Activated T-helper 1 cell treated with anti-CD3 and anti-CD28 coated beads, Interleukin-2, amount 50 U/mL, for 16 hours (primary cell): ENCODE measurements at places on chromosomes 4 and X.

DNA sequence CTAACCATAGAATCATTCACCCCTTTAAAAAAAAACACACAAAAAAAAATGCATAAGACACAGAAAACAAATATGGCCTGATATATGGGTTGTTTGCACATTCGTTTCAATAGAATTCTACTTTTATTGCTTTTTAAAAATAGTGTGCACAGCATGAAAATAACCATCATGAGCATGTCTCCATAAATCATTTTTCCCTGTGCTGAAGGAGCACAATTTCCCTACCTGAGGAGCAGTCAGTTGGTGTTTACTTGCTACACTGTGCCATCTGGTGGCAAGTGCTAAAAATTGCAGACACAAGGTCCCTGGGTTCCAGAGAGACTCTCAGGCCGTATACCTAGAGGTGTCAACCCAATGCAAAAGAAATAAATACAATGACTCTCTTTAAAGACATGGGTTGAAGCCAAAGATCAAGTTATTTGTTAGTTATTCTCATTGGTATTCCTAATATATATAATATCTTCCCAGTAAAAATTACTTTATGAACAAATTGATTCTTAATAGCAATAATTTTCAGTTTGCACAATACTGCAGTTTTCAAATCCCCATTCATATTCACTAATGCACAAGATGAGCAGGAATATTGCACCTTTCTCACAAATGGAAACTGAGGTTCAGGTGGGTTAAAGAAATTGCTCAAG lies 551.4 kb downstream of the IQCM start:
- no peak for DNase-seq

DNA sequence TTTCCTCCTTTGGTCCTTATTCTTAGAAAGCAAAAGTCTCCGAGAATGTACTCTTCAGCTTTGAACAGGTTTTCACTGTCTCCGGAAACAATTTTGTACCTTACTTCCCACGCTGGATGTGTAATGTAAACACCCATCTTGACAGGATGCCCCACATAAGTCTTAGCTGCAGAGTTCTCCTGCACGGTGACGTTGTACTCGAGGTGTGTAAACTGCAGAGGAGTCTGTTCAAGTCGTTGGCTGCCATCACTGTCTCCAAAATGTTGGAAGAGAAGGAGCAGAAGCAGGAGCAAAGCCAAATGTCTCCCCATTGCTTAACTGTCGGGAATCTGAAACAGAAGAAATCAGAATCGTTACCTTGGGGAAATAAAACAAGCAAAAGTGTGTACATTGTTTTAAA lies 14.1 kb downstream of the FAT1 start:
- DNase-seq, result no peak

DNA sequence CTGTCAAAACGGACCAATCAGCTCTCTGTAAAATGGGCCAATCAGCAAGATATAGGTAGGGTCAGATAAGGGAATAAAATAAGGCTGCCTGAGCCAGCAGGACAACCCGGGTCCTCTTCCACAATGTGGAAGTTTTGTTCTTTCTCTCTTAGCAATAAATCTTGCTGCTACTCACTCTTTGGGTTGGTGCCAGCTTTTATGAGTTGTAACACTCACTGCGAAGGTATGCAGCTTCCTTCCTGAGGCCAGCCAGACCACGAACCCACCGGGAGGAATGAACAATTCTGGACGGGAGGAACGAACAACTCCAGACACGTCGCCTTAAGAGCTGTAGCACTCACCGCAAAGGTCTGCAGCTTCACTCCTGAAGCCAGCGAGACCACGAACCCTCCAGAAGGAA lies 287.8 kb downstream of the RAPGEF2 start:
- DNase-seq, result no peak

DNA sequence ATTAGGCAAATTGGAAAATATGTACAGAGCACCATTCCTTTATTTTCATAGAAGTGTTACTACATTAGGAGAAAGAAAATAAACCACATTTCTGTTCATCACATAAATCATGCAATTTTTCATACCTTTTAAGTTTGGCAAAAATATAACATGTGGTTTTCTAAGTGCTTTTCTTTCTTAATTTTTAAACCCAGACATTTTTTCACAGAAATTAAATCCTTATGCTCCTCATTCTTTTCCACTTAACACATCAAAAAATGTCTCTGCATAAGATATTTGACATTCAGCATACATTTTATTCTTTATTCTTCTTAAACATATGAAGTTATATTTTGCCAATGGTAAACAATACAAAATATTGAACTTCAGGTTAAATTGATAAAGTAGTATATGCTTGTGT lies 826.6 kb upstream of the SLIT2 start:
- DNase-seq, result no peak

- no peak for DNase-seq
Measured at GRCh38 chr4:120520761-120521160, 401.8 kb downstream of the PRDM5 start.
